NCI-H2081 treated with DMSO at 0.1 percent for 48 hours (cell line): ENCODE measurements at places on chromosomes 4 and X.

GRCh38 chr4:24559032-24559821 lies 25.1 kb downstream of the DHX15 start:
- no peak for DNase-seq

GRCh38 chr4:138555584-138555983 lies 313.4 kb upstream of the SLC7A11 start:
- DNase-seq, result no peak

GRCh38 chrX:107154787-107155620 lies 36.4 kb upstream of the RBM41 start:
- DNase-seq, result no peak

GRCh38 chrX:3312109-3312508 lies 34.3 kb downstream of the MXRA5 start:
- no peak for DNase-seq

DNA sequence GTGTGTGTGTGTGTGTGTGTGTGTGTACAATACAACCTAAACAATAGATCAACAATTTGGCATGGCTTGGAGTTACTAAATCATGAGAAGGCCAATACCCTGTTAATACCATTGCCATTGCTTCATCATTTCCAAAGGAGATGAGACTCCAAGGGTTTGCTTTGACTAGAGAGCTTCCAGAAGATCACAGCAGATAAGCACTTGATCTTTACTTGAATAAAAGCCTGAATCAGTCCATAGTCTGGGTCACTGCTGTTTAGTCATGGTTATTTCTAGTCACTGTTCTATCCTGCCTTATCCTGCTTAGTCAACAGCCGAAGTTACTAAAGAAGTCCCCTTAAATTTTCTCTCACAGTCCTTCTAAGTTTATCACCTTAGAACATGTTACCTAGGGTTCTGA lies 58.2 kb downstream of the RAB40AL start:
- no peak for DNase-seq

DNA sequence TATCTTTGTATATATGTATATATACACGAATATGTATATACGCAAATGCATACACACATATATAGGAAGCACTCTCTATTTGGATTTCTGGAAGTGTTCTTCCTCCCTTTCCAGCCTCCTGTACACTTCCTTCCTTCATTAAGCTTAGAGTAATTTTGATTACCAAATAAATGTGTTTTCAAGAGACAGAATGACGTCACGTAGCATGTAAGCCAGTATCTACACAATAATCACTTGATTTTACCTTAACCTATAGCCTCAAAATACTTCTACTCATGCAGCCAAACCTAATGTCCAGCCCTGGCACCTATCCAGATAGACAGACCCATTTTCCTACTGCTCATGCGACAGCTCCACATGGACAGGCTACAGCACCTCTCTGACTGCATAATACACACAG lies 29.9 kb downstream of the MAGEA10 start:
- DNase-seq, result no peak

DNA sequence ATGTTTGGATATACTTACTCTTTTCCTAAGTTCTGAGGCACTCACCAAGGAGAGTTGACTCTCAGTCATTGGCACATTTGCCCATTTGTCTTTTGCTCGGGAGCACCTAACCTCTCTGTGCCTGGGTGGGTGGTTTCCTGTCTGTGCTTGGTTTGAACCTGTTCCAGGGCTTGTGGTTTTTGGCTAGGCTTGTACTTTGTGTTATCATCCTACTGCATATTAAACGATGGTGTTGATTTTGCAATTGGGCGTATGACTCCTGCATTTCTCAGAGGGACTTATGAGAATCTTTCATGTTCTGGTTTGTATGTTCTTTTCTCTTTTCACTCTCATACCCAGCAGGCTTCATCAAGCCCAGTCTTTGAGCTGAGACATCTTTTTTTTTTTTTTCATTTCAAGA lies 161.7 kb downstream of the BTC start:
- no peak for DNase-seq
